ENCODE measurements at places on chromosomes 5 and 9.

DNA sequence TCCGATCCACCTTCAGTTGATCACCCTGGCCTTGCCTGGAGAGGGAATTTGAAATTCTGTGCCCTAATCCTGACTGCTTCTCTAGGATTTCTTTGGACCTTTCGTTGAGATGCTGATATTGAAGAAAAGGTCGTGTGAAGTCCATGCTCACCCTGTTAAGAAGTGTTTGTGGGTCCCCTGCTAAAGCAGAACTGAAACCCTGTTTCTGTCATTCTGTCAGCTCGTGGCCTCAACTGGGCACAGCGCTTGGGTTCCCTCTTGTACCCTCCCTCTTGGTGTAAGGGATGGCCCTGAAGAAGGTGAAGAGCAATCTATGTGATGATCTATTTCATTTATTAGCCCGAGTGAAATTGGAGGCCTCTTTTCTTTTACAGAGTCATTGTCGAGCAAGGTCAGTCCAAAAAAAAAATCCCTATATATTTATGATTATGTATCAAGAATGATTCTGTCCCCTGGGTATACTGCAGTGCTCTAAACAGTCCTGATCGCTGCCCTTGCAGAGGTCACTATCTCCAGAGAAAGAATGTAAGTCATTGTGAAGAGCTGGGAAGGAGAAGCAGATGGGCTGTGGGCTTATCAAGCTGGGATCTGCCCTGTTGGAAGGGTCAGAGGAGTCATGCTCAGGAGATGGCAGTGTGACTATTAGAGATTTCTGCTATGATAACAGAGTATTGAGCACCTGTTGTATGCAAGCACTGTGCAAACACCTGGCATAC, 56.1 kb downstream of the WWC1 start:
- no peak for DNase-seq

DNA sequence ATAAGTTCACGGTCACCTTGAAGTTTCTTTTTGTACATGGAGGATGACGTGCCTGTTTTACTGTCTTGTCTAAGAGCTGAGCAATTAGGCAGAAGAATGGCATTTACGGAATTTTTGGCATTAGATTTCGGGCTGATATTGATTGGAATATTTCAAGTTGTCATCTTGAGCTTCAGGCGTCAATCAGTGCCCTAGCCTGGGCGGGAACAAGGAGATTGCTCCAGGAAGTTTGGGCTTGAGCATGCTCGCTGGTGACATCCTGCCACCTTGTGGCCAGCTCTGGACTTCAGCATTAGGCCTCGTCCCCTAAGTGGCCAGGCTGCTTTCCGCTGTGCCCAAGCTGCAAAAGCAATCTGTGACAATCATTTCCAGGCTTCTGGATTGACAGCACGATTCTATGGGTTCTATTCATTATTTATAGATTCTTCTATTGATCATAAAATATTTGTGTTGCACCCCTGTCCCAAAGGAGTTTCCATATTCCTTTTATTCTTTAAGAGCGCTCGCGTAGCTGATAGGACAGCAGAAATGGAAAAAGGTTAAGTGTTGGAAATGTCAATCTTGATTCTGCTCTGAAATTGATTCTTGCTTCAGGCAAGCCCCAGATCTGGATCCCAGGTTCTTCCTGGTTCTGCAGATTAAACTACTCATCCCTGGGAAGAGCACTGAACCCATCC, 79.3 kb downstream of the SLC28A3 start:
- peak; percentile 68 for DNase-seq

DNA sequence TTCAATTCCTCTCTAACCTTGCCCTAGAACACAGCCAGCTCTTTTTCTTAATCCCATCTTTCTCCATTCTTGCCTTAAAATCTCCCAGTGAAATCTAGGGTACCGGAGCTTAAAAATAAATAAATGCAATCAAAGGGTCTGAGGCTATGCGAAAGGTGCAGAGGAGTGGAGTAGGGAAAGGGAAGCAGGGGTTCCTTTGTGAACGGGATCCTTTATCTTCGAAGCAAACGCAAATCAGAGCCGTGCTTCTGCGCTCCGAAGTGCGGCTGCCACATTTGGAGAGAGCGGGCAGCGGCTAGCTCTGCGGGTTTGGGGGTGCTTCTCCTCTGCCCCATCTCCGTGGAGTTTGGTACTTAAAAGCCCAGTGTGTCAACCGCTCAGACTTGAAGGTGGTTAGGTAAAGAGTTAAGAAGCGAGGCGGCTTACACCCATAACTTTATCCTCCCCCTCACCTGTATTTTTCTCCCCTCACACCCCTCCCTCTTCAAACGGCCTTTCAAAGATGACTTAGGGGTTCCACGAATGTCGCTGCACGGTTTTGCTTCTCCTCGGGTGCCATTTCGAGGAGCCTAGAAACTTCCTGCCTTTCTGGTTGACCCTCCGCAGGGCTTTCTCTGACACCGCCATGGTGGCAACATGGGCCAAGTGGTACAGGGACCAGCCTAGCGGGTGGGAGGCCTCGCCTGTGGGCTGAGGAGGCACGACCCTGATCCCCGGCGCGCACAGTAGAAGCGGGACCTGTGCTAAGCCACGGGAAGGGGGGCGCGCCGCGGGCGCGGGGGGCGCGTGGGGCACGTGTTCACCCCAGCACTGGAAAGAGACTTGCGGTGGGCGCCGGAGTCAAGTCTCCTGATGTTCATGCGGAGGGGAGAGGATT, 31.7 kb upstream of the NFIB start:
- no peak for DNase-seq

- no peak for DNase-seq
Observed at GRCh38 chr5:16702964-16703363, 86.2 kb upstream of the RETREG1 start.

DNA sequence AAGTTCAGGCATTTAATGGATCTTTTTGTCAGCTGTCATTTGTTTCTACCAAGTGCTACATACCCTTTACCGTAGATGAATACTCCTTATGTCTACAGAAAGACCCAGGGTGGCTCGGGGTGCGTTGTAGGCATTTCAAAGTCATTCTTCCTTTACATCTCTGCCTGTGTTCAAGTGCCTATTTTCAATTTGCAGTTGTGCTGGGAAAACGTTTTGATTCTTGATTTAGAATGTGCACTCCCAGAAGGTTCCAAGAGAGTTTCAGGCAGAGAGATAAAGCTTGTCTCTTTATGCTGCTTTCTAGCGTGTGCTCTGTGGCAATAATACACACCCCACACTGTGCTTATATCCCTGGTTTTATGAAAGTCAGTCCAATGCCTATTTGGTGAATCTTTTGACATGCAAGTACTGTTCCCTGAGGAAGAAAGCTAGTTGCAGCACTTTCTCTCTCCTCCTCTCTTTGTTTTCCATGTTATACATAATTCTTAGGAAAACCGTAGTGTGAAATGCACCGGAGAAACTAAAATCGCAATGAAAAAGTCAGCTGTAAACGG, 828.1 kb upstream of the ZNF608 start:
- DNase-seq = no peak
